Hepatic stellate cell (primary cell): ENCODE measurements at places on chromosomes 1 and 21.

DNA sequence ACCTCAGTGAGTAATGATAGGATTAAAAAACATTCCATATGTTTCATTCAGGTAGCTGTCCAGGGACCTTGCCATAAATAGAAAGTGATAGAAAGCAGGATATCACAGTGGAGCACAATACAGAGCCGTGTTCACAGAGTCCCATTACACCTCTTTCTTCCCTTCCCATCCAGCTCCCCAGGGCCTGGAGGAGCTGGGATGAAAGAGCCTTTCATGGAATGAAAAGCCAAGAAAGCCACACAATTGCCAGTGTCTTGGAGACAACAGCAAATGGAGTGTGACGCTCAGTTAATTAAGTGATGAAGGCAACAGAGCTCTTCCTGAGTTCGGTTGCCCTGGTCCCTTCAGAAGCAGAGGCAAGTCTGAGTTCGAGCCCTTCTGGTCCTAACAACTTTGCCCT is 387.3 kb upstream of the PLXNA2 start:
- no peak for DNase-seq

GRCh38 chr1:2988256-2988655 is 33.0 kb upstream of the ACTRT2 start:
- no peak for DNase-seq

- no peak for DNase-seq
These were observed 13.2 kb upstream of the NPHP4 start for GRCh38 chr1:6005276-6005917.

DNA sequence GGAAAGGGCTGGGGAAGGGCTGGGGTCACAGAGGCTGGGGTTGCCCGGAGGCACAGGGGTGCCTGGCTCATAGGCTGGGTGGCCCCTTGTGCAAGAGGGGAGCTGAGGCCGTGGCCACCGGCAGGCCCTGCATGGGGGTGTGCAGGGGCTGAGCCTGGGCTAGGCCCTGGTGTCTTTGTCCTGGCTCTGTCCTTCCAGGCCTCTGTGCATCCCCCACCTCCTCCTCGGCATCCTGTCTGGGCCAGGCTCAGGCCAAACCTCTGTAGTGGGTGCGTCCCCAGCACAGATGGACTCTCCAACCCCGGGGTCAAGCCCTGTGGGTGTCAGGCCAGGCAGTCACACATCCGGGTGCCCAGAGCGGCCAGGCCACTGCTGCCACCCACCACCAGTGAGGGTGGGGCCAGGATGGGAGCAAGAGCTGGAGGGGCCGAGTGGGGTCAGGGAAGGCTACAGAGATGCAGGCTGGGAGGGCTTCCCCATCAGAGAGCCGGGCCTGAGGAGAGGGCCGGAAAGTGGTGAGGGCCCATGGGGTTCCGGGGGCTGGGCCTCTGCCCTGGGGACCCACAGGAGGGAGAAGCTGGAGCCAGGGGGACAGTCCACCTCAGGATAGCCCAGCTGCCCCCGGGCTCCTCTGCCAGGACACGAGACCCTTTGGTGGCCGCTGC is 19.4 kb downstream of the PANK4 start:
- no peak for DNase-seq

DNA sequence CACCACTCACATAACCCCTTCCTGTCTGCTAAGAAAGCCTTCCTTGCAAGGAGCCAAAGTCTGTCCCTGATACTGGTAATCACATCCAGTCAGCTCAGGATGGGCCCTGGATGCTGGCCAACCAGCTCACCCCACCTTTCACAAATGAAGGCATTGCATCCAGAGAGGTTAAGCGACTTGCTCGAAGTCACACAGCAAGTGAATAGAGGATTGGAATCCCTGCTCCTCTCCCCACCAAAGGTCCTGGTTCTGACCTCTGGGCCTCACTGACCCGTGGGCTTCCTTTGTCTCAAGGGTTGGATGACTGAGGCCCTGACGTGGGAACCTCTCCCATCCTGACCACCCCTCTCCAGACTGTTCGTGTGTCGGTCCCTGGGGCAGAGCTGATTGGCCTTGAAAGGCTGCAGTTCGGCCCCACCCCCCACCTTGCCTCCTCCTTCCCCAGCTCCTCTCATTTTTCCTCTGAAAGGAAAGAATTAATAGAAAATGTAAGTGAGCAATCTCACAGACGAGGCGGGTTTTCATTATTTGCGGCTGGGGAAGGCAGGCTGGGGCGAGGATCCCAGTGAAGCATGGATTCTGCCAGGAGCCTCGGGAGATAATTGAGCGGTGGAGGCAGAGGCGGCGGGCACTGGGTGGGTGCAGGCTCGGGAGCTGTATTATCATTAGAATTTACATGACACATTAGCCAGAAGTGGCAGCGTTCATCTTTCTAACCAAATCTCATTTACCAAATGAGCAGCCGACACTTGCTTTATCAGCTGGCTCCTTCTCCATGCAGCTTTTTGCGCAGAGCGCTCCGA is 101.5 kb upstream of the CSF3R start:
- no peak for DNase-seq

- no peak for DNase-seq
These were observed 1010.5 kb upstream of the NCAM2 start for GRCh38 chr21:19987671-19988070.

DNA sequence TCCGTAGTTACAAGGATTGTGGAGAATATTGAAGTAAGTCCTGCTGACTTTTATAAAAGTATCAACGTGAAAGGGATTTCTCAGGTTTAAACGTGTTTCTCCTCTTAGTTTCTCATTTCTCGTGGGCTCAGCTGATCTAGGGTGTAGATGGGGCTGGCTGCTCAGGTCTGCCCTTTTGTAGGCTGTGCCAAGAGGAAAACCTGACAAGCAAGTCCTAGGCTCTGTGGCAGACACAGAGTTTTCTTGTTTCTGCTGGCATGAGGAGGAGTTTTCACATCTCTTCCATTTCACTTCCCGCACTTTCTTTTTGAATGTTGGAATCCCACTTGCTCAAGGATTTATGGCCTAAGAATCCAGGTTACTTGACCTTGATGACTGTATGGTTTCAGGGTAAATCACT is 14.8 kb downstream of the VPS13D start:
- no peak for DNase-seq

- DNase-seq = no peak
These were observed 553.8 kb upstream of the PRMT6 start for GRCh38 chr1:106502659-106503058.

DNA sequence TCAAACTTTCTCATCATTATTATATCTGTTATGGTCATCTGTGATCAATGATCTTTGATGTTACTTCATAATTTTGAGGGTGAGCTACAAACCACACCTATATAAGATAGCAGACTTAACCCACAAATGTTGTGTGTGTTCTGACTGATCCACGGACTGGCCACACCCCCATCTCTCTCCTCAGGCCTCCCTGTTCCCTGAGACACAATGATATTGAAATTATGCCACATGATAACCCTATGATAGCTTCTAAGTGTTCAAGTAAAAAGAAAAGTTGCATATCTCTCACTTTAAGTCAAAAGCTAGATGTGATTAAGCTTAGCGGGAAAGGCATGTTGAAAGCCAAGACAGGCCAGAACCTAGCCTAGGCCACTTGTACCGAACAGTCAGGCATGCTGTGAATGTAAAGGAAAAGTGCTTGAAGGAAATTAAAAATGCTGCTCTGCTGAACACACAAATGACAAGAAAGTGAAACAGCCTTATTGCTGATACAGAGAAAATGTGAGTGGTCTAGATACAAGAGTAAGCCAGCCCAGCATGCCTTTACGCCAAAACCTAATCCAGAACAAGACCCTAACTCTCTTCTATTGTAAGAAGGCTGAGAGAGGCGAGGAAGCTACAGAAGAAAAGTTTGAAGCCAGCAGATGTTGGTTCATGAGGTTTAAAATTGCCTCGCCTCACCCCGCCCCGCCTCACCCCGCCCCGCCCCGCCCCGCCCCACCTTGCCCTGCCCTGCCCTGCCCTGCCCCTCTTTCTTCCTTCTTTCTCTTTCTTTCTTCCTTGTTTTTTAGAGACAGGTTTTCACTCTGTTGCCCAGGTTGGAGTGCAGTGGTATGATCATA is 16.5 kb downstream of the CTSS start:
- no peak for DNase-seq

DNA sequence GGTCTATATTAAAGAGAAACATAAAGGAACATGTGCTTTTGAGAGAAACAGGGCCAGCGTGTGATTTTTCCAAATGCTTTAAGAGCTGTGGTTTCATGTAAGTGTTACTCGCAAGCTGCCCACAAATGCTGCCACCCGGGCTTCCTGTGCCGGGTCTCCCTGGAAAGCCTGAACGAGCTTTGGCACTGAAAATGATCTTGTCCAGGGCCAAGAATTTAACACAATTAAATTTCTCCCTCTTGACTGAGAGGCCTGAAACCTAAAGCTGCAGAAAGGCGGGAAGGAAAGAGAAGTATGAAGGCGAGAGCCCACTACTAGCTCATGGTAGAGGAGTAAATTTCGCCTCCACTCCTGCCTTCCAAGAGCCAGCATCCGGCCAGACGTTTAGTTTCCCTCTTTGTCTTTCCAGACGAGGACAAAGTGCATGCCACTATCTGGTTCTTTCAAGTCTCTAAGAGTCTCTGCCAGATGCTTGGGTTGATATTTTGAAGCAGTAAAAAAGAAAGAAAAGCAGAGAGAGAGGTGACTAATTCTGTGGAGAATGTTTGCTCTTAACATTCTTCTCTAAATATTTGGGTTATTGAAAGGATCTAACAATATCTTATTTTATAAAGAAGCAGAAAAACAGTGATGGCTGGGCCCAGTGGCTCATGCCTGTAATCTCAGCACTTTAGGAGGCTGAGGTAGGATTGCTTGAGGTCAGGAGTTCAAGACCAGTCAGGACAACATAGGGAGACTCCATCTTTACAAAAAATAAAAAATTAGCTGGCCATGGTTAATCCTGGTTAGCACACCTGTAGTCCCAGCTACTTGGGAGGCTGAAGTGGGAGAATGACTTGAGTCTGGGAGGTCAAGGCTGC is 100.0 kb upstream of the HNRNPU start:
- peak; percentile 59 for DNase-seq

DNA sequence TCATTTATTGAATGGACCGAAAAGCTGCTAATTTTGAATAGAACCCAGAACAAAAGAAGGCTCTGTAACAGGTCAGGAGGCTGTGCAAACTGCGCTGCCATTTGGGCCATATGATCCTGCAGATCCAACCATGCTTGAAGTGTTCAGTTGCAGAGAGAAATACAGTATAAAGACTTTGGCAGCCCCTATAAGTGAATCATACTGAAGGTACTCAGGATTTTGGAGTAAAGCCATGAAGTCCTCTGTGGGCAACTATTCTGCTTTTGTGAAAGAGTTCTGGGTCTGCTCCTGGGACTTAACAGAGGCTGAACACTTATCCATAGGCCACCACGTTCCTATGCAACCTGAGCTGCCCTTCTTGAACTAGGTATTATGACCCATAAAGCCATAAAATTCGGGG is 1613.6 kb upstream of the PRMT6 start:
- no peak for DNase-seq
